ENCODE measurements at places on chromosomes 7 and 10.

DNA sequence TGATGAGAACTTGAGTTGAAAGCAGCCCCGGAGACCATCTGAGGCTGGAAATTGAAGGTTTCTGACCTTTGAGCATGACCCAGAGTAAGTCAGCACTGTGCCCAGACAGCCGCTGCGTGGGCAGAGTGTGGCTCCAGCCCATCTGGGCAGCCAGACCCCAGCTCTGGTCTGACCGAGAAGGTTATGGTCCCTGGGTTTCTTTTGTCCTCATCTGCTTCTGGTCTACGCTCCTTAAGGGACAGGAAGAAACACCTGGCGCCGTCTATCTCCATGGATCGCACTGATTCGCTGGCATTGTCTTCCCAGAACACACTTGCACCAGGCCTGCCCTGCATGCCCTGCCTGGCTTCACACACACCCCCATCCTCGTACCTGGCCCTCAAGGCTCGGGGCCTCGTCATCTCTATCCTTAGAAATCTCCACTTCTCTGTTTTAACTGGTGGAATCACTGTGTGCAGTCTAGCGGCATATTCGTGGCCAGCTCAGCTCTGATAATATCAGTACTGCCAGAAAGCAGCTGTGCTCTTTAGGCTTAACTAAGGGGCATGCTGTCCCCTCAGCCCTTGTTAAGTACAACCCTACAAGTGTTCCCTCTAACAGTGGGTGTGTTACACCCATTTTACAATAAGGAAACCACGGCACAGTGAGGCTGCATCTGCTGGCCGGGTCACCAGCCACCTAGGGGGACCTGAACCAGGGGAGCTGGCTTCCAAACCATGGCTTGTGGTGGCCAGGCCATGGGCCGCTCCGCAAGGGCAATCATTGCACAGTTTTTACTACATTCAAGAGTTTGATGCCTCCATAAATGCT, 127.7 kb downstream of the ADCY1 start:
- DNase-seq = no peak

DNA sequence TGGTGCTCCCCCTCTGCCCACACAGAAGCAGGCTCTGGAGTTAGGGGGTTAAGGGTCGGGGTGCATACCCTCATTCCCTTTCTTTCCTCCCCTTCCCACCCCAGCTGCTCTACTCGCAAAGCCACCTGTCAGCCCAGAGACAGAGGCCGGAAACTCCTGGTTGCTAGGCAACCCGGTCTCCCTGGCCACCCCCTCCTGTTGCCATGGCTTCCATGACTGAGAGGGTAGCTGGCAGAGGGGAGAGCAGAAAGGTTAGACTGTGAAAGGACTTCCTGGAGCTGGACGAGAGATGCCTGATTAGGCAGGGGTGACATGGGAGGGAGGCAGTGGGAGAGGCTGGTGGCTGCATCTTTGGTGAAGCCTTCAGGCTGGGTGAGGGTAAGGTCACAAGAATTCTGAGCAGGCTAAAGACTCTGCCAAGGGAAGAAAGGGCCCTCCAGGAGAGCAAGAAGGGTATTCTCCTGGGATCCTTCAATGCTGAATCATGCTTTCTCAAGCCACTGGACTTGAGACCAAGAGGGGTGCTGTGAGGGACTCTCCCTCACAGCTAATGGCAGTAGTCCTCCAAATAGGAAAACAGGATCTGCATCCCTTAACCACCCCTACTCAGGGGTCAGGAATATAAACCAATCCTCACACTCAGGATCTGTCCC, 5.4 kb downstream of the PSD start:
- no peak for DNase-seq

GRCh38 chr10:84291384-84291783, 37.0 kb upstream of the CCSER2 start:
- DNase-seq = no peak

- no peak for DNase-seq
These were observed 4.1 kb upstream of the SFR1 start for GRCh38 chr10:104117839-104118323.

- no peak for DNase-seq
These were observed 13.7 kb downstream of the MYL10 start for GRCh38 chr7:101615446-101615845.

- no peak for DNase-seq
These were observed 131.0 kb upstream of the C1GALT1 start for GRCh38 chr7:7051206-7051877.

GRCh38 chr10:130263289-130263688, 127.1 kb downstream of the GLRX3 start:
- no peak for DNase-seq

GRCh38 chr7:88102675-88103074, 117.2 kb downstream of the SRI start:
- no peak for DNase-seq

GRCh38 chr10:22934726-22935125, 6.9 kb downstream of the ARMC3 start:
- DNase-seq = no peak

DNA sequence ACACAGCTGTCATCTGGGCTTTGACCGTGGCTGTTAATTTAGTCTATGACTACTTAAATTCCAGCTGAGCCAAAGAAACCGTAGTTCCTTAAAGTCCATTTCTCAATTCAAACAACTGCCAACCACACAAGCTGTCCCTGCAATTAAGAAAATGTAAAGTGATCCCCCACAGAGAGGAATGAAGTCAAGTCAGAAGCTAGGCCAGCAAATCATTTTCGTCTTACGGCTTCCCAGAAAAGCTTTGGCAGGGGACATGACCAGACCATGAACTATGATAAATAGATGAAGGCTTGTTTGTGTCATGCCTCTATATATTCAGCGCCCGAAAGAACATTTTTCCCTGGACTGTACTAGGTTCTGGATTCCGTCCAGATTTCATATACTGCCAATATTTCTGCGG, 54.6 kb downstream of the HACD1 start:
- DNase-seq = no peak

DNA sequence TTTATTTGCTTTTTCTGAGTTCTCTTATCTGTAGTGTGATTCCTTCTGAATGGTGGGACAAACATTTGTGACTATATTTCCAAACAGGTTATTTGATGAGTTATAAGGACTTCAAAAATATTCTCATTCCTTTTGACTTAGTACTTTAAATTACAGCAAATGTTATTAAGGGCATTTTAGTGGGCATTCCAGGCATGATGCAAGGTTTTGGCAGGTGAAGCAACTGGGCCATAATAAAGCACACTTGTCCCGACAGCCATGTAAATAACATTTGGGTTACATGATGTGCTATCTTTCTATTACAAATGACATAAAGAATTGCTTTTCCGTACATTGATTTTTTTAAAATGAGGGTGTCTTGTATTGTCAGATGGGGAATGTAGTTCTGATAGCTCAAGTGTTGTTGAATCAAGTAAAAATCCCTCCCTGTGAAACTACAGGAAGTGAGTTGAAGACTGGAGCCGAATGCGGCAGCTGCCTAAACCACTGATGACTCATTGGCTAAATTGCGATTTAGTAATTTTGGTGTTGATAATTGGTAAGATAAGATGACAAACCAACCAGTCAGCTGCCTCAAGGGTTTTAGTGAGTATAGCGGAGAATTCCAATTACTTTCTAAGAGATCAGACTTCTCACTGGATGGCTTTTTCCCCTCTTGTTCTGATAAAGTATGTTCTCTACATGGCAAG, 231.3 kb upstream of the NPY start:
- DNase-seq = no peak

GRCh38 chr10:108454793-108455192, 1290.3 kb upstream of the SORCS1 start:
- no peak for DNase-seq
